RPMI8226 (cell line): ENCODE measurements at places on chromosomes 2 and 18.

DNA sequence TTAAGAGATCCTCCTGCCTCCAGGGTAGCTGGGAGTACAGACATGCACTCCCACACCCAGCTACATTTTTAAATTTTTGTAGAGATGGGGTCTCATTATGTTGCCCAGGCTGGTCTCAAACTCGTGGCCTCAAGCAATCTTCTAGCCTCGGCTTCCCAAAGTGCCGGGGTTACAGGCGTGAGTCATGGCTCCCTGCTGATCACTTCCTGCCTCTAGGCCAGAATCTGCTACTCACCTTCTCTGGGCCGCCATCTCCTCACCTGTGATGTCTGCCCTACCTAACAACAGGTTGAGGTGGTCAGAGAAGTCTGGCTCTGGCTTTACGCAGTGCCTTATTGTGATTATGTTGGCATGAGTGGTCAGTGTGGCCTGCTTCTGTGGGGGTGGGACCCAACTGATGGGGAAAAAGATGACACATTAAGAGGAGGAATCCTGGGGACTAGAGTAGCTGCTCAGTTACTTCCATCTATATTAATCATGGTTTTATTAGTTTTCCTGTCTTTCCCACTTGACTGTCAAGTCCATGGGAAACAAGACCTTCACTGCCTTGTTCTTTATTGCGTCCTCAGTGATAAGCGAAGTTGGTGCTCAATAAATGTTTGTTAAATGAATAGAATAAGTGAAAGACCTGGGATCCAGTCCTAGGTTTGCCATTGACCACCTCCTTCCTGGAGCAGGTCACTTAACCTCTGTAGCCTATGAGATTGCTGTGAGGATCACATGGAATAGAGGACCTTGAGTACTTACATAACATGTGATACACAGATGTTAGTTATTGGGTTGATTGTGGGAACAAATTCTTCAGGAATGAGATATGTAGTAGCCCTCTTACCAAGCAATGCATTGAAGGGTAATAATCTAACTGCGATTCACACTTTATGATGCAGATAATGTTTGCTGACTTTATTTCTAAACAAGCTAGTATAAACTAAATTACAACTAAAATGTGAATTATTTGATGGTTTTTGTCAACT lies 15.7 kb downstream of the KCTD1 start:
- no peak for DNase-seq

DNA sequence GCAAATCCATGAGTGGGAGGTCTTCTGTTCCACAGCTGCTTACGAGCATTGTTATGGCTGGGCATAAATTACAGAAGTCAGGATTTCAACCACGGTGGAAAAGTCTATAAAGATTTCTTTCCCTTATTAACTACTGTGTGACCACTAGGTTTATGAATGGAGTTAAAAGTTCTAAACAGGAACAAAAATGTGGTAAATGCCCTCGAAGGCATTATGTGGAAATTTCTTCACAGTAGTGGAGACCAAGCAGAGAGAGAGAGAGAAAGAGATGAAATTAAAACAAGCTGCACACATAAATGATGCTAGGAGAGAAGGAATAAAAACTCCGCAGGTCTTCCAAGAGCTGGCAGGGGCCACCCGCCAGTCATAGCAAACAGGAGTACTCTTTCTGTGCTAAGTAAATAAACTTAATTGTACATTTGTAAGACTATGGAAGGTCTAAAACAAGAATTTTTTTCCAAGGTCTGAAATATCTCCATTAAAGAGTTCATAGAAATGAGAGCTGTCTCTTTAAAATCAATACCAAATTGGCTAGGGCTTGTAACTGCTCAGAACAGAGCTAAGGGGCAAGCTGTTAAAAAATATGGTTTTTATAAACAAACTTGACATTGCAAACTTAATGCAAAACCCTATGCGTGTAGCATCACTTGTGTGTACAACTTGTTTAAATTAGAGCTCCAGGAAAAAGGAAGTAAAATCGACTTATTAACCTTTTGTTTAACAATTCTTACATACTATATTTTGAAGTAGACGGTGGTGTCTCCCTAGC lies 438.2 kb downstream of the MEIS1 start:
- DNase-seq: no peak

GRCh38 chr2:200351815-200352214 lies 45.3 kb downstream of the SPATS2L start:
- no peak for DNase-seq

DNA sequence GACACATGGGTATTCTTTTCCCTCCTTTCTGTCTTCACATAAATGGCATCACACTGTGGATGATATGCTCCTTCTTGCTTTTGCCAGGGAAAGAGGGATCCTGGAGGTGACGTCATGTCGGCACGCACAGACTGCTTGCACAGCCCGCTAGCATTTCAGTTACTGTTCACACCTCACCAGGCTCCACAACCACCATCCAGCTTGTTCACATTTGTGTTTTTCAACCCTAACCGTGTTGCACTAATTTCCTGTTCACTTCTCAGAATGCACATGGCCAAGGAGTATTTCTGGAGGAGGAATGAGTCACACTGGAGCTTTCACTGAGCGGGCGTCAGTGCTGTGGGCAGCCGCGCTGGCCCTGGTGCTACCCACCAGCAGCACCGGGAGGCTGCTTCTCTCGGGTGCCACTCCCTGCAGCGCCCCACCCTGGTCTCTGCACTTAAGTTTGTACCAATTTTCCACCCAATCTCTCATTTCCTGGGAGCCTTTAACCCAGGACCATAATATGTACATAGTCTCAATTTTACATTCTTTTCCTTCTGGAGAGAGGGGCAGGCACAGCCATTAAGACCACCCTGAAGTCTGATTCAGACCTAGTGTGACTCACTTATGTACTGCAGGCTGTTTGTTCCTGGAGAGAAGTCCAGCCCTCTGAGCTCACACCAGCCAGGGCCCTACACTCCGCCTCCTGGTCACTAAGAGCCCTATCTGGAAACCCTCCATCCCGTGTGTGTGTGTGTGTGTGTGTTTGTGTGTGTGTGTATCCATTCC lies 65.1 kb downstream of the MBP start:
- no peak for DNase-seq

- no peak for DNase-seq
Measured at GRCh38 chr2:69250981-69251380, 136.0 kb downstream of the GFPT1 start.

DNA sequence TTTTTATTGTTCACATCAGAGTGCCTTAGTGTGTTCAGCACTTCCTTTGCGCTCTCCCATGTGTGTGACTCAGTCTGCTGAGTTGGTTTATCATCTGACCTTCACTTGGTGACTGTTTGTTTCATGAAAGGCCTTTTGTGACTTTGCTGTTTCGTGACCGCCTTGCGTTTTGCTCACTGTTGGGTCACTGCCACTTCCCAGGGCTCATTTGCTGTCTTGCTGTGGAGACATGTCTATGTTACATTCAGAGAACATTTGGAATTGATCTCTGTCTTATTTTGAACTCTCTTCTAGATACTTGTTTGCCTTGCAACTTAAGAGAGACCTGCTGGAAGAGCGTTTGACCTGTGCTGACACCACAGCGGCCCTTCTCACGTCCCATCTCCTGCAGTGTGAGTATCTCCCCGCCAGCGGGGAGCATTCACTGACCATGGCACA lies 54.7 kb downstream of the FARP2 start:
- no peak for DNase-seq

- no peak for DNase-seq
Measured at GRCh38 chr2:134459706-134460406, 206.0 kb downstream of the MGAT5 start.

DNA sequence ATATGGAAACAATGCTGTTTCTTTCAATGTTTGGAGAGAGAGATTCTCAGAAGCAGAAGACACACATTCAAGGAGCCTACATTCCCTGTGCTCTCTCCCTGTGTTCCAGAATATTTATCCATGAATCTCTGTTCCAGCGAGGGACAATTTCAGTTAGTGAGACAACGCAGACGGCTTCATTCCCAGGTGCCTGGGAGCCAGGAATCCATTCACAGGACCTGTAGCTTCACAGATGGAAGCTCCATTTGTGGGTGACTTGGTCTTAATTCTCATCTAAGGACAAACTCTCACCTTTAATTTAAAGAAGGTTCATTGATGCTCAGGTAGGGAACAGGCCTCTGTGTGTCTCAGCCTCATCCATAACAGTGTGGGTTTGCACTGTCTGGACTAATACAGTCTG lies 1156.6 kb downstream of the RPIA start:
- DNase-seq: no peak

- DNase-seq: no peak
Measured at GRCh38 chr18:941331-941730, 36.7 kb downstream of the ADCYAP1 start.

DNA sequence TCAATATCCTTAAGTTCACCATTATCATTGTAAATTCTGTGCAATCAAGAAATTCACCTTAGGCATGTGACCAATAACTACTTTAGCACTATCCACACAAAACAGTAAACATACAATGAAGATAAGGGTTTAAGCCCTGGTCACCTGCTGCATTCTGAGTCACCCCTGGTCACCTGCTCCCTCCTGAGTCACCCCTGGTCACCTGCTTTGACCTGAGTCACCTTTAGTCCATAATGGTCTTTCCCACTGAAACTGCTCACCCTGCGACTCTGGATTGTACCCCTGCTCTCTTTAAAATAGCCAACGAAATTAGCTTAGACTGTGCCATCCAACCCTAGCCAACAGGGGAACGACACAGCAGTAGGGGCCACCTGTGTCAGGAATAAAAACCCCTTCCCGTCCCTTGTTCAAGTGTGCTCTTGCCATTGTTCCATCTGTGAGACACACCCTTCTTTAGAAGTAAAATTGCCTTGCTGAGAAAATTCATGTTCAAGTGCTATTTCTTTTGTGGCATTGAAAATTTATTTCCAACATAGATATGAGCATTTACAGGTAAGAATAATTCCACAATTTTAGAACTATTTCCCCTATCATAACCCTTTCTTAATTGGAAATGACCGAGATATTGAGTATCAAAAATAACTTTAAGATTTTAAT lies 902.8 kb downstream of the DSC3 start:
- no peak for DNase-seq

GRCh38 chr2:19301706-19302105 lies 56.7 kb downstream of the OSR1 start:
- DNase-seq: no peak

- no peak for DNase-seq
Measured at GRCh38 chr2:121663434-121663833, 14.2 kb upstream of the CLASP1 start.

DNA sequence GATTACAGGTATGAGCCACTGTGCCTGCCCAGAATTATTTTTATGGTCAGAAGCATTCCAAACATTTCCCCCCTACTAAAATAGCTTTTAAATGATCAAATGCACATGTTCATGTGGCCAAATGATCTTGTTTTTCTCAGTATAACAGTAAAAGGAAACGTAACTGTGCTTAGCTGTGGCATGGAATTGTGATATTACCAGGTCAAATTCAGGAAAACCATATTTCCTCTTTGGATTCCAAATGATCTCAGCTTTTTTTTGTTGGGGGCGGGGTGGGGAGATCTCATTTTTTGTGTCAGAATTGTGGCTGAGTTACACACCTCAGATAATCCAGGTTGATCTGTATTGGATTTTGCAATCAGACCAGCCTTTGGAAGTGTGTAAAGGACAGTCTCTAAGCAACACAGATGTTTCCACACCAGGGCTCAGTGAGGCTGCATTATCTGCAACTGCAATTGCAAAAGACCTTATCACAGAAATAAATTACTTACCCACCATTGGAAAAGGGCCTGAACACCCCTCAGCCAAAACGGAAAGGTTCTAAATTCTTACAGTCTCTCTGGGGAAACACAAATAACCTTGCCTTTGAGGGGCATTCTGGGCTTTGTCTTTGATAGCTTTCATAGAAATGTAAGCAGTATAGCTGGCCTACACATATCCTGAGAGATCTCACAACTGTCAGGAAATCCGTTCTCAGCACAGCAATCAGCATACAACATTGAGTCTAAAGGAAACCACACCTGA lies 8.4 kb downstream of the CASP10 start:
- DNase-seq: no peak

GRCh38 chr2:59910166-59910565 lies 643.3 kb downstream of the BCL11A start:
- no peak for DNase-seq

DNA sequence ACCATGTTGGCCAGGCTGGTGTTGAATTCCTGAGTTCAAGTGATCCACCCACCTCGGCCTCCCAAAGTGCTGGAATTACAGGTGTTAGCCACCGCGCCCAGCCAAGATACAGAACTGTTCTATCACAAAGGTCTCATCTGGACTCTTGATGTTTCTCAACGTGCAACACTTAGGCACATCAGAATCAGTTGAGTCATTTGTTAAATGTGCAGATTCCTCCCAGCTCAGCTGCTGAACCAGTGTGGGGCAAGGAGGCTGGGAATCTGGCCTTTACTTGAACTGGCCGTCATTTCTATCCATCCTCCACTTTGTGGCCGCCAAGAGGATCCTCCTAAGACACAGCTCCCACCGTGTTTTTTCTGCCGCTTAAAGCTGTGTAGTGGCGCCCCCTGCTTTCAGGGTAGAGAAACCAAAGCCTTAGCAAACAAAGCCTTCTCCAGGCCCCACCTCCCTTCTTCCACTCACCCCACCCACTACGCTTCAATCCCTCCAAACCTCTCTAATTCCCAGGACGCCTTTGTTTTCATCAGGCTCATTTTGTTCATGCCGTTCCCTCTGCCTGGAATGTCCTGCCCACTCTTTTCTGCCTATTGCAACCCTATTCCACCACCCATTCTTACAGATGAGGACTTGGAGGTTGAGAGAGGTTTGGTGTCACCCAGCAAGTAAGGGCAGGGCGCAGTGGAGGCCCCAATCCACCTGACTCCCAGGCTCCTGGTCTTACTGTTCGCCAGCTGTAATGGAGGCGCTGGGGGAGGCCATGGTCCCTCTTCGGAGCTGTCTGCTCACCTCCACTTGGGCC lies 776 bp upstream of the SPEG start:
- peak; percentile 44 for DNase-seq

GRCh38 chr18:34647251-34647650 lies 62.8 kb upstream of the DTNA start:
- DNase-seq: no peak

GRCh38 chr2:38427054-38427453 lies 50.0 kb upstream of the ATL2 start:
- no peak for DNase-seq

- peak; percentile 79 for DNase-seq
Measured at GRCh38 chr2:36355151-36355889, at the start of gene CRIM1. TSS of gene CRIM1 (plus strand) at chr2:36355778. CDS start at chr2:36356293, 515 bp downstream.

- DNase-seq: no peak
Measured at GRCh38 chr2:119596638-119597037, 52.4 kb downstream of the CFAP221 start.

DNA sequence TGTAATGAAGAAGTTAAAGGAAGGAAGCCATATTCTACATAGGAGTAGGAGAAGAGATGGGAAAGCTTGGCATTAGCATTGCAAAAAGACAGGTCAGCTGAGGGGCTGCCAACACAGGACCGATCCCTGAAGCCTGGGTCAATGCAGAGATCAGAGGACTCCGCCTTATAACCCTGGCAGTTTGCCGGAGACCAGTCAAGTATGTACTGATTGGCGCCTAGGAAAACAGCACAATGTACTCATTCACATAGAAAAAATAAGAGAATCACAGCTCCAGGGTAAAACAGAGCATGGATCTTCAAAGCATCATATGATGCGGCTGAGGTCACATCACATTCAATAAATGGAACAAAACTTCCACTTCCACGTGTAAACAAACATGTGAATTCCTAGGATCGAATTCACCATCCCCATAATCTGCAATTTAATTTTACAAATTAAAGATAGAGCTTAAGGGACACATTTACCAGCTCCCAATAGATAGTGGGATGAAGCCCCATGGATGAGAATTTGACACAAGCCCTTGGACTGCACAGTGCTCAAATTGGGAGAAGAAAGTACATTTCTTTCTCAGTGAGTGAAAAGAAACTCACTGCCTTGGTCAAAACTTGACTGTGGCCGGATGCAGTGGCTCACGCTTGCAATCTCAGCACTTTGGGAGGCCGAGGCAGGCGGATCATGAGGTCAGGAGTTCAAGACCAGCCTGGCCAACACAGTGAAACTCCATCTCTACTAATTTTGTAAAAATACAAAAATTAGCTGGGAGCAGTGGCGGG lies 135.0 kb upstream of the KLHL14 start:
- DNase-seq: no peak
